ENCODE measurements at places on chromosomes 5 and 9.

- DNase-seq: no peak
These were observed 423.3 kb upstream of the ADAMTS16 start for GRCh38 chr5:4716781-4717180.

DNA sequence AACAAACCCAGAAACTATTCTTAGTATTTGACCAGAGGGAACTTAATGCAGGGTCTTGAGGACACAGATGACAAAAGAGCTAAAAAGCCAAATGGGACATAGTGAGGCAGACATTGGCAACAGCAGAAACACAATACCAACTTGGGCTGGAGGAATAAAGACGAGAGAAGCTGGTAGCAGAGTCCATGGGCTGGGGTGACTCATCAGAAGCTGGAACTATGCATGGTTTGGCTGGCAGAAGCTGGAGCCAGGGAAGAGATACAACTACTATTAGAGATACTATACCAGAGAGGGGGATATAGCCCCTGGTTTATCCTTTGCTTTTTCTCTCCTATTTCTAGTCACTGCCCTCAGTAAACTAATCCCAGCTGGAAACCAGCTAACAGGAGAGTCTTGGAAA, 29.2 kb upstream of the DPYSL3 start:
- no peak for DNase-seq

DNA sequence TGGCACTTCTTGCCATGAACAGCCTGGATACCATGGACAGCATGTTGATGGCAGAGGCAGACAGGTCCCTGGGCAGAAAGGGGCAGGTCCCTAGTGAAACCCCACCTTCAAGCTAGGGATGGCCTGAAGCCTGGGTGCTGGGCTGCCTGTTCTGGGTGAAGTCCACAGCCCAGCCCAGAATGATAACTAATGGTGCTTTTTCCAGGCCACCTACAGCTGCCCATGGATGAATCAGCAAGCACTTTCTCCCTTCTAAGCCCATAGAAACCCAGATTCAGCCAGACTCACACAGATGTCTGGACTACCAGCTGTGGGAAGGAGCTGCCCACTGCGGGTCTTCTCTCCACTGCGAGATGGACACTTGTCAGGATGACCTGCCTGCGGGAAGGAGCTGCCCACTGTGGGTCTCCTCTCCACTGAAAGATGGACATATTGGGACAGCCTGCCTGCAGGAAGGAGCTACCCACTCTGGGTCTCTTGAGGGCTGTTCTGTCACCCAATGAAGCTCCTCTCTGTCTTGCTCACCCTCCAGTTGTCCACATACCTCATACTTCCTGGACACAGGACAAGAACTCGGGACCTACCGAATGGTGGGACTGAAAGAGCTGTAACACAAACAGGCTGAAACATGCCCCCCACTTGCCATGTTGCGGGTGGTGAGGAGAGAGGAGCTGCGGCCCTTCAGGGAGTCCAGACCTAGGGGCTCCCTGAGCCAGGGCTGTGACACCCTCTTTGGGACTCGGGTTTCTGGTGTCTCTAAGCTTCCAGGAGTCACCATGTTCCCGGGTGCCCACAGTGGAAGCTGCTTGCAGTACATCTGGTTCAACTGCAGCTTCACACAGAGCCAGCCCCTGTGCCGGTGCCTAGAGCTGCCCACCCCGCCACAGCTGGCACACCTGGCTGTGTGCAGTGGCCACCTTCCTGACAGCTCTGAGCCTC, 60.7 kb upstream of the SYNPO start:
- DNase-seq: no peak

GRCh38 chr5:11305245-11305644, 544.2 kb upstream of the DAP start:
- DNase-seq: no peak

DNA sequence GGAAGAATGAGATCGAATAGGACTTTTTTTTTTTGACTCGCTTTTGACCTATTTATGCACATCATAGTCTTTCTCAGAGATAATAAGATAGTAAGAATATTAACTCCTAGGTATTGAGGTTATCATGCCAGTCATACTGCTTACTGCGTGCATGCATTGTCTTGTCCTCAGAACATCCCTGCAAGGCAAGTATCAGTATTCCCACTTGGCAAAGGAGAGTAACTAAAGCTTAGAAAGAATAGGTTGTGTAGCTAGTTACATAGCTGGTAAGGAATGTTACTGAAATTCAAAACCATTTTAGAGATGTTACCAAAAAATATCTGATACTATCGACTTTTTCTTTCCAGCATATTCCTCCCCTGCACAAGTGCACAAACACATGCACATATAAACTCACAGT, 296.1 kb upstream of the CLINT1 start:
- no peak for DNase-seq

DNA sequence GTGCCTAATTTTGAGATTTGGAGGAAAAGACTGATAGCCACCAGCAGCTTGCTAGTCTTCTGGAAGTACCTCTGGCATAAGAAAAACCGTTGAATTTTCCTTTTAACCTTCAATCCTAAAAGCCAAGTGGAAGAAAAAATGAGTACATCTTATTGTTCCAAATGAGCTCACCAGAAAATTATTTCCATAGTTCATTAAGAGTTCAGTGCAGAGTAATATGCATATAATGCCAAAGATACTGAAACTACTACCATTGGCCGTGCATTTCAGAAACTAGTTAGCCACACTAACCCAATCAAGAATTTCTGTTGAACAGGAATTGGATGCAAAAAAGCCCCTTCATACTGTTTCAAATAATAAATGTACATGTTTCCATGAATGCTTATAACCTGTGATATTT, 607.9 kb downstream of the KCTD16 start:
- DNase-seq: no peak

DNA sequence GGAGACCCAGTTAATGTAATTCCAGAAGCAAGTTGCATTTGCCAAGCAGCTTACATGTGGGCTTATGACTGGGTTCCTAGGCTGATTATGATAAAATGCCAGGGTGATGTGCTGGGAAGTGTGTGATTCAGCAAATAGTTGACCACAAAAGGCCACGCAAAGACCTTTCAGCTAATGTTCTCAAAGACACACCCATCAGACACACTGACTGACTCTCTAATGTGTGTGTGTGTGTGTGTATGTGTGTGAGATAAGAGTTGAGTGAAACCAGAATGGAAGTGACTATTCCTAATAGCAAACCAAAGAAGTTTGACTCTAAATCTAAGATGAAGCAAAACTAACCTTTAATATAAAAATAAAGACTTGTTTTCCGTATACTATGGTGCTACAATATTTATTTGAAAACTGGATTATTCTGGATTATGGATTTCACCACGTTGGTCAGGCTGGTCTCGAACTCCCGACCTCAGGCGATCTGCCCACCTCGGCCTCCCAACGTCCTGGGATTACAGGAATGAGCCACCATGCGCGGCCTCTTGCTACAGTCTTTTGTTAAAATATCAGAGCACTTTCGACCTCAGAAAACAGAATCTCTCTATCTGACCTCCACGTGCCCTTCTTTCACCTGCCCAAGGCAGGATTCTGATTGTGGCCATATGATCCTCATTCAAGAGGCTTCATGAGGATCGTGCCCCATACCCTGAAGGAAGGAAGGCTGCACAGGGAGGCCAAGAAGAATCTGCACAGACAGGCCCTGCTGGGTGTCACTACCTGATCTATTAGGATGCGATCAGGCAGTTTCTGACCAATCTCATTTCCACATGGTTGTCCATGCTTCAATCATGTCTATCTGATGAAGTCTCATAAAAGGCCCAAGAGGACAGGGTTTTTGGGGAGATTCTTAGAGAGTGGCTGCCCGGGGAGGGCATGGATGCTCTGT, 75.6 kb downstream of the USP20 start:
- DNase-seq: no peak

- peak; percentile 77 for DNase-seq
These were observed 31.7 kb upstream of the KCNMB1 start for GRCh38 chr5:170420806-170421412.

- no peak for DNase-seq
These were observed 166.4 kb upstream of the RASA1 start for GRCh38 chr5:87101321-87101720.

GRCh38 chr5:106321242-106321641, 1349.5 kb downstream of the EFNA5 start:
- no peak for DNase-seq

GRCh38 chr9:101270302-101270701, 114.5 kb downstream of the BAAT start:
- DNase-seq: peak; percentile 62

GRCh38 chr5:110441035-110441434, 285.4 kb downstream of the TMEM232 start:
- peak; percentile 13 for DNase-seq

DNA sequence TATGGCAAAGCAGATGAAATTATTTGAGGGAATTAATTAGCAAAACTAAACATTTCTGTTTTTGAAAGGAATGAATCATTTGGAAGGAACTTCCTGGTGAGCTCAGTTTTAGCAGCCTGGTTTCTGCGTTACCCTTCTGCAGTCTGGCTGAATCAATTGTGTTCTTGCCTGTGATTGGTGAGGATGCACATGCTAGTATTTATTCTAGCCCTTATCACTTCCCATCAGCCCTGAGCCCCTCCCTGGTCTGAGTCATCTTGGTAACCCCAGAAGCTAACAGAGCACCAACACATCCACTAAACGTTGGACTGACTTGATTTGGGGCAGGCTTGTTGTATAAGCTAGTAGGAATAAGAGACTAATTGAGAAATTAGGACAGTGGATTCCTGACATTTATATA, 6.6 kb downstream of the TJP2 start:
- DNase-seq: no peak

GRCh38 chr5:11383506-11384095, 520.6 kb downstream of the CTNND2 start:
- DNase-seq: peak; percentile 17

DNA sequence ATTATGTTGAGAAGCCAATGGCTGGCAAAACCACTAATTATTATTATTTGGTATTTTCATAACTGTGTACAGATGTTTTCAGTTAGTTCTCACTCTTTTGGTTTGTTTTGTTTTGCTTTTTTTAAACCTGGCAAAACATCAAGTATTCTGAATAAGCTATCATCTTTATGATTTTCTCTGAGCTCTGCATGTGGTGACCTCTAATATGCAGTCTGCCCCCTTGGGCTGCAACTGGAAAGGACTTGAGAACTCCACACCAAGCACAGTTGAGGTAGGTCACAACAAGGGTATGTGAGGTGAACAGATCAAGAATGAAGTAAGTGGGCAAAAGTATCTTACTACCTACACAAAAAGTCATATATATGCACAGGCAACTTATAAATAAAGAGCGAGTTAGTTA, 202.2 kb downstream of the NFIB start:
- DNase-seq: no peak

- DNase-seq: no peak
These were observed 50.2 kb upstream of the SNAPC3 start for GRCh38 chr9:15372455-15372854.

DNA sequence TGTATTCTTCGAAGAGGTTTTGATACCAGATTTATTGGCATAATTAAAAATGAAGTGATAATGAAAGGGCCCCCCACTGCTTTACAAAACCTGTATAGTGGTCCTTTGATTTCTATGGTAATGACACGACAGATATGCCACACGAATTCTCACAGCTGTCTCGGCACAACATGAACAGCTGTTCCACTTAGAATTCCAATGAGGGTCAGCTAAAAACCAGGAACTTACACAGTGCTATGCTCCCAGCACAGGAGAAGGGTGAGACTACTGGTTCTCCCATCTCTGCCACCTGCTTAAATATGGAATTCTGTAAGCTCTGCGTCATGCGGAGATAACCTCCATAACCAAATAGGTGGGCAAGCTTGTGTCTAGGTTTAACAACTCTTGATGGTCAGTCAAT, 183.0 kb upstream of the EFNA5 start:
- DNase-seq: no peak

DNA sequence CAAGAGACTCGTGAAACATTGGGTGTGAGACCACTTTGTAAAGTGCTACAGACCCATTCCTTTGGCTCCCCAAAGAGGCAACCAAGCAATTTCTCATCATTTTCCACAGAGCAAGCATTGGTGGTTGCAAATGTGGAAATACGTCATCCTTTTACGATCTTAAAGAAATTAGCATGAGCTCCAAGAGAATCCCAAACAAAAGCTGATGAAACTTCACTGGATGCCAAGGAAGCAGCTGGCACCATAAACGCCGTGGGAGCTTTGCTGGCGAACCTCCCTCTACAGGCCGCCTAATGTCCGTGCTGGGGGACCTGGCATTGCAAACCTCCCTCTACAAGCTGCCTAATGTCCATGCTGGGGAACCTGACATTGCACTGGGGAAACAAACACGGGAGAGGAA, 432.4 kb downstream of the ACTL7B start:
- DNase-seq: no peak

DNA sequence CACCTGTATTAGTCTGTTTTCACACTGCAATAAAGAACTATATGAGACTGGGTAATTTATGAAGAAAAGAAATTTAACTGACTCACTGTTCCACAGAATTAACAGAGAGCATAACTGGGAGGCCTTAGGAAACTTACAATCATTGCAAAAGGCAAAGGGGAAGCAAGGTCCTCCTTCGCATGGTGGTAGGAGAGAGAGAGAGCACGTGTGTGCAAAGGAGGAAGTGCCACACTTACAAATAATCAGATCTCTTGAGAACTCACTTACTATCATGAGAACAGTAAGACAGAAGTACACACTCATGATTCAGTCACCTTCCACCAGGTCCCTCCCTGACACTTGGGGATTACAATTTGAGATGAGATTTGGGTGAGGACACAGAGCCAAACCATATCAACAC, 258.7 kb downstream of the TRIM32 start:
- DNase-seq: no peak
